NCI-H2171 treated with DMSO at 0.1 percent for 48 hours (cell line): ENCODE measurements at places on chromosomes 4 and X.

DNA sequence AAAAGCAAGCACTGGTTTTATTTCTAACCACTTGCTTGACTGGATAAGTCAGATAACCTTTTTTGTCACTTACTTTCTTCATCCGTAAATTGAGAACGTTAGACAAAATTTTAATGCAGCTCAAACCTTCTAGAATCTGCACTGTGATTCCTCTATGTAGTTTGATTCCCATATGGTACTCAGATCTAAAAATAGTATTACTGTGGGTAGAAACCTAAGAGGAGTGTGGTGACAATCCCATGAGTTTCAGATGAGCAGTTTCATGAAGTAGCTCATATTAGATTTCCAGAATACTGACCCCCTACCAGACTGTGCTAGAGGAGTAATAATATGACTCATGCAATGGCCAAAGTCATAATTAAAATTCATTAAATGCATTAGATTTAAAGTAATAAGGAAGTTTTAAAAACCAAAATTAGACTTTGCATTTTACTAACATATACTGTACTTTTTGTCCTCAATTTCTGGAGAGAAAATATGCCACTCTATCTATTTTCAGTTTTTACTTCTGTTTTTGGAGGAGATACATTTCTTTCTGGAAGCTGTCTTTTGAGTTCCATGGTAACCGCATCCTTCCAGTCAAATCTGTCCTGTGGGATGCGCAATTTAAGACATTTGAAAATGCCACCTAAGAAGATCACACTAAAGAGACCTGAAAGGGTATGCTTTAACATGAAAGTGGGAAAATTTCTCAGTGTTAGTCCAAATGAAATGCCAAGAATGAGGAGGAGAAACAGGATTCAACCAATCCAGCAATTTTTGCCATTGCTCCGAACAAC lies 64.1 kb upstream of the GPM6A start:
- DNase-seq = no peak

DNA sequence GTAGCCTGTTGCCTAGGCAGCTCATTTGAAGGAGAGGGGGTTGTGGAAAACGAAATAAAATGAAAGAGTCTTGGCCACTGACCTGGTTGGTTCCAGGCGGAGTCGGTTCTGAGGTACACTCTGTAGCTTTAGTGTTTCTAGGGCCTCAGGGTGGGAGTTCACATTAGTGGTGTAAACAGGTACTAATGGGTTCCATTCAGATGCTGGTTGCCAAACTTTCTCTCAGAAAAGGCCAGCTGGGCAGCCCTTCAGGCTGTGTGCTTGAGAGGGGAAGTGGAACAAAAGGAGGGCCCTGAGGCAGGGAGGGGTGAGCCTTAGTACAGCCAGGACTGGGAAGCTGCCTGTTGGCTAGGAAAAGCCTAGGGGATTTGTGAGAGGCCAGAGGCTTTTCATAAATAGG lies 24.8 kb downstream of the NHSL2 start:
- no peak for DNase-seq

DNA sequence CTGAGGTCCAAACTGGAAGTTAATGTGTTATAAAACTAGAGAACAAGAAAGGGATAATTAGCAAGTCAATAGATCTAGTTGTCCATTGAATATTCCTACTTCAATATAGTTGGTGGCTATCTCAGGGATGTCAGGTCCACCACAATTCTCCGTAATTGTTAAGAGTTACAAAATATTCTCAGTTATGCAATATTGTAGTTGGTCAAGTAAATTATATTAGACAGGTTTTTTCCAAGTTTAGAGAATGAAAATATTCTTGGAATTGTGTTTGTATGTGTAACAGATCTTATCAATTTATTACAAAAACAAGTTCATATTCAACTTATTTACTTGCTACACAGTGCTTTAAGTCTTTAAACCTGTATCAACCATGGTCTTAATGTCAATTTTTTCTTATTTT lies 547.4 kb downstream of the SPRY1 start:
- no peak for DNase-seq

- DNase-seq = no peak
Measured at GRCh38 chr4:48913346-48913745, 6.8 kb upstream of the OCIAD2 start.
